ENCODE measurements at places on chromosomes 6 and 20.

- DNase-seq = peak; percentile 29
Observed at GRCh38 chr6:111805511-111806164, 67.6 kb downstream of the FYN start.

- peak; percentile 89 for DNase-seq
Observed at GRCh38 chr20:47748823-47749222, 36.5 kb downstream of the SULF2 start.

- DNase-seq = no peak
Observed at GRCh38 chr6:84362193-84362821, 134.9 kb upstream of the CEP162 start.

GRCh38 chr6:40996591-40997233, 42.3 kb downstream of the UNC5CL start:
- DNase-seq = no peak

- DNase-seq = no peak
Observed at GRCh38 chr6:17998442-17998841, 11.0 kb upstream of the KIF13A start.

DNA sequence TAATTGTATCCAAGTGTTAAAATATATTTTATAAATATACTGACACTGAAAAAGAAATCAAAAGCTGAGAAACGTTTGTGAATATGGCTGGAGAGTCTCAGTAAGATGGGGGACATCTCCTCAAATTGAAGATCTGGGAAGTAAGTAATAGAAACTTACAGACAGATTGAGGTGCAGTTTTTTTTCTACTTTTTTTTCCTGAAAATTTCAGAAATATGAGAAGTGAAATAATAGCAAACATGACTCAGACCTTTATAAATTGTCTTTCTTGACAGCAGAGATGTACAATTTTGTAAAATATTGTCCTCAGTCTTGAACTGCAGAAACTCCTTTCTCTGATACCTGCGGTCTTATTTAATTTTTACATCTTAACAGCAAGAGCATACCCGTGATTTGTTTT, 347.1 kb downstream of the UTRN start:
- no peak for DNase-seq

GRCh38 chr6:30055513-30055912, 5.6 kb upstream of the POLR1H start:
- DNase-seq = no peak

DNA sequence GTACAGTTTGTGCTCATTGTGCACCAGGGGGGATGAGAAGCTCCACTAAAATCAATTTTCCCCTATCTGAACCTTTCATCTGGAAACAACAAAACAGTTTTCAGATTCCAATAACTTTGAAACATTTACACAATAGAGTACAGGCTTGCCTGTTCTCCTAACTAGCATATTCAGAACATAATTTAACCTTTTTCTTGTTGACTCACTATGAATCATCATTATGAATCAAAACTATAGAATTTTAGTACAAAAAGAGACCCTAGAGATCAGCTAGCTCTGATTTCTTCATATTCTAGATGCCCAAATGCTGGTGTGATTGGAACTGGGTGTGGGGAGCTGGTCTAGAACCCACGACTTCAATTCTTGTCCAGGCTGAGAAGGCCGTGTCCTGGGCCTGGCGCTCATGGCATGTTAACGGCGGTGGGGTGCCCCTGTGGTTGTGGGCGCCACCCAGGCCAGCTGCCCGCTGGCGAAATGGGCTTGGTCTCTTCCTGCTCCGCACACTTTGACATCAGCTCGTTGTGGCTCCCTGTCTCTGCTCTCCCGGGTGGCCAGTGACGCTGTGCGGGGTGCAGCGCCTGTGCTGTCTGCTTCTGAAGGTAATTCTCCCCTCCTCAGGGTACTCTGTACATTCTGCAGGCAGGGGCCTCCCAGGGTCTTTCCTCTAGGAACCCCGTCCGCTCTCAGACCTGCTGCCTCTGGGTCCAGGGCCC, 29.9 kb upstream of the AGPAT4 start:
- DNase-seq = no peak

- no peak for DNase-seq
Observed at GRCh38 chr6:156166093-156166492, 611.1 kb upstream of the ARID1B start.

- peak; percentile 83 for DNase-seq
Observed at GRCh38 chr6:53793318-53794136, 1.3 kb upstream of the LRRC1 start.

GRCh38 chr6:141783585-141783984, 349.1 kb upstream of the GJE1 start:
- DNase-seq = no peak

DNA sequence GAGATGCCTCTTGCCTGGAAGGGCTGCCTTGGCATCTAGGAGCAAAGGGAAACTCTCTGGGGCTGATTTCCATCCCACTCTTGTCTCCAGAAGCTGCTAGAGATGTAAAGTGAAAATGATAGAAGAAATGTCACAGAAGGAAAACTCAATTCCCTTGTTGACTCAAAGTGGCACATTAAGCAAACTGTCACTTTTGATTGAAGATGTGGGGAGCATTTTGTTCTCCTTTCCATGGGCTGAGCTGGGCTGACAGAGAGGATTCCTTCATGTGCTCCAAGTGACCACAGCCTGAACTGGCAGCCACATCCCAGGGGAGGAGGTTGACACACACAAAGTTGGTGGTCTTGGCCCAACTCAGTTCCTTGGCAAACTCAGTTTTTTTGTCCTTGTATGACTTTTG, 9.8 kb downstream of the GPR31 start:
- no peak for DNase-seq

GRCh38 chr20:34709831-34710567, 5.9 kb downstream of the TP53INP2 start:
- DNase-seq = no peak

GRCh38 chr6:132919045-132919860, 104.9 kb downstream of the RPS12 start:
- DNase-seq = peak; percentile 20

Data from NCI-H2171 treated with DMSO at 0.1 percent for 48 hours (cell line).